Activated naive CD4-positive, alpha-beta T cell treated with anti-CD3 and anti-CD28 coated beads for 36 hours (primary cell): ENCODE measurements at places on chromosomes 2 and 18. TPM values are rescaled to one million over a fixed set of nuclear protein-coding genes. Genes with fewer than 3 reads are reported as not detected.

DNA sequence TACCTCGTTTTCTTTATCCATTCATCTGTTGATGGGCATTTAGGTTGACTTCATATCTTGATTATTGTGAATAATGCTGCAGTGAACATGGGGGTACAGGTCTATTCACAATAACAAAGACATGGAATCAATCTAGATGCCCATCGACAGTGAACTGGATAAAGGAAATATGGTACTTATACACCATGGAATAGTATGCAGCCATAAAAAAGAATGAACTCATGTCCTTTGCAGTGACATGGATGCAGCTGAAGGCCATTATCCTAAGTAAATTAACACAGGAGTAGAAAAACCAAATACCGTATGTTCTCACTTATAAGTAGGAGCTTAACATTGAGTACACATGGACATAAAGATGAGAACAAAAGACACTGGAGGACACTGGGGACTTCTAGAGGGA is 111.6 kb downstream of the LAMA3 start:
- no peak for DNase-seq

DNA sequence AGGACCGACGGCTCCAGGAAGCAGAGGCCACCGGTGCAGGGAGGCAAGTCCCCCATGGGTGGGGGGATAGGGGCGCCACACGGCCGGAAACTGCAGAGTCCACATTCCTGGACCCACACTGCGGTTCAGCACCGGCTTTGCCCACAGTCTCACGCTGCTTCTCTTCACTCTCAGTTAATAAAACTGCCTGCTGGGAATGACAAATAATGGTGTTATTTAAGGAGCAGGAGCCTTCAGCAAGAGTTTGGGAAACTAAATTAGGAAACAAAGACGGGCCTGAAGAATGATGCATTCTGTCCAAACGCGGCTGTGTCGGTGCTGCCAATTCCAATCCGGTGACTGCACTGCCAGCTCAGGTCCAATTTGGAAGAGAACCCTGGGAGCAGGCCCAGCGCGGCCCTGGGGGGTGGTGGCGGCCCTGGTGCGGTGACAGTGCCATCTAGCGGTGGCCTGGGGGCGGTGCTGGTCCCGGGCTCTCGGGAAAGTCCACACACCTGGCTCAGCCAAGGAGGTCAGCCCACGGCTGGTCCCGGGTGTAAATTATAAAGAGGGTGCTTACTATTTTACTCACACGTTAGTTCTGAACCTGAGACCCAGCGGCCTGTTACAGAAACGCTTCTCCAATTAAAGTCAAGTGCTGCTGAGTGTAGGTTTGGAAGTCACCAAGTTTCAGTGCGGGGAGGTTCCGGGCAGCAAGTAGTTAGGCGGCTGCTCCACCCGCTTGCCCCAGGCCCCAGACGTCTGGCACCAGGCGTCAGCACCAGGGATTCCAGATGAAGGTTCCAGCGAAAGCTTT is 73.1 kb upstream of the PXDN start:
- DNase-seq: peak; percentile 56

GRCh38 chr2:28351621-28352020 is 41.0 kb upstream of the FOSL2 start:
- no peak for DNase-seq

Gene ARL4C
- 24.9 TPM for total RNA-seq

Gene UPP2
- total RNA-seq: not detected

Gene SPDYA
- 1.8 TPM for total RNA-seq

DNA sequence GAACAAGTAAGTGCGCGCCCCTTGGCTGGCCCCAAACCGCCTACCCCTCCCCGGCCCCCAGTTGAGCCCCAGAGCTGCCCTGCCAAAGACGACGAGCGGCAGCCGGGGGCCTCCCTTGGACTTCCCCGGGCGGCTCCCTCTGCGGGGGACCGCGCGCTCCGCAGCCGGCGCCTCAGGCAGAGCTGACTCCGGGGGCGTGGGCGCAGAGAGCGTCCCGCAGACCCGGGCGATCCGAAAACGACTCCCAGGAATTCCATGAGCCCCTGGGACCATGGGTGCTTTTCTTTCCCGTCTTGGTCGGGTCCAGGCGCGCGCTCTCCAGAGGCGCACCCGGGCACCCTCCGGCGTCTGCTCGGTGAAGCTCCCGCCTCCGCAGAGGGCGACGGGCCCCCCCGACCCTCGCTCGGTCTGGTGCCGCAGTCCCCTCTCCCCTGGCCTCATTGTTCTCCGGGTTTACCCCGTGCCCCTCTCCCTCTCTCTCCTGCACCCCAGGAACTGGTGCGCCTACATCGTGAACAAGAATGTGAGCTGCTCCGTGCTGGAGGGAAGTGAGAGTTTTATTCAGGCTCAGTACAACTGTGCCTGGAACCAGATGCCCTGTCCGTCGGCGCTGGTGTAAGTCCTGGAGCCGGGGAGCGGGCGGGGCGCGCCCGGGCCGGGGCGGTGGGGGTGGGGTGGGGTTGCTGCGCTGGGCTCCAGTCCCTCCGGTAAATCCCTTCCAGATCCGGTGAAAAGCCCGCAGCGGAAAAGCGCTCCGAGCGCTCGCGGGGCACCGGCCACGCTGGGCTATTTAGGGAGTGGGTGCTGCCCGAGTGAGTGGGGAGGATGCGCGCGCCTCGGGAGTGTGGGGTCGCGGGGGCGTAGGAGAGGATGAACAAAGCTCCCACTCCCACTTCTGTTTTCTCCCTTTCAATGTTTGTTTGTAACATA is 776 bp downstream of the EMILIN2 start:
- peak; percentile 56 for DNase-seq

DNA sequence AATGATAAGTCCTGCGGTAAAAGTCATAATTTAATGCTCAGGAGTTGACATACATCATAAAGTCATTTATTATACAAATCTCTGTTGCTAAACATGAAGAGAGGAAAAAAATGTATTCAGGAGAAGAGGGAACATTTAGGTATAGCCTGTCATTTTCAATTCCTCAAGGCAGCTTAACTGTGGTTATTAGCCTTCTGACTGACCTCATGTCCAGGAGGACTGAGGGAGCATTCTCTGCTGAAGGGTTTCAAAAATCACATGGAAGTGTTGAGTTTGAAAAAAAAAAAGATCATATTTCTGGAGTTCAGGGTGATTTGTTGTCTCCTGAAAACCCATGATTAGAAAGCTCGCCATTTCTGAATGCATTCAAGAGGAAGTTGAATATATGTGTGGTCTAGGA is 1371.1 kb upstream of the LRRTM1 start:
- no peak for DNase-seq

DNA sequence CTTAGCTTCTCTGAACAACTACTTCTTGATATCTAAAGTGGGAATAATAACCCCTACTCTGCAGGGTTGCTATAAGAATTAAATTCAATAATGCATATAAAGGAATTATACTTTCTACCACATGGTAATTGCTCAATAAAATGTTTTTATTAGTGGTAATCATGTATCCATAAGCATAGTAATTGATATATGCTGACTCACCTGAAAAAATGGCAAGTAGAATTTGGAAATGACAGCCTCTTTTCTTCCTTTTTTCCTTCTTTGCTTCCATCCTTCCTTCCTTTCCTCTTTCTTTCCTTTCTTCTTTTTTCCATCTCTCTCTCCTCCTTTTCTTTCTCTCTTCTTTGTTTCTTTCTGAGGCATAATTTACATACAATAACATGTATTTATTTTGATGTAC is 65.3 kb downstream of the DPP10 start:
- DNase-seq: no peak

- DNase-seq: no peak
Observed at GRCh38 chr18:23924813-23925212, 89.7 kb upstream of the TTC39C start.

GRCh38 chr2:225737556-225737955 is 338.0 kb downstream of the NYAP2 start:
- DNase-seq: no peak

DNA sequence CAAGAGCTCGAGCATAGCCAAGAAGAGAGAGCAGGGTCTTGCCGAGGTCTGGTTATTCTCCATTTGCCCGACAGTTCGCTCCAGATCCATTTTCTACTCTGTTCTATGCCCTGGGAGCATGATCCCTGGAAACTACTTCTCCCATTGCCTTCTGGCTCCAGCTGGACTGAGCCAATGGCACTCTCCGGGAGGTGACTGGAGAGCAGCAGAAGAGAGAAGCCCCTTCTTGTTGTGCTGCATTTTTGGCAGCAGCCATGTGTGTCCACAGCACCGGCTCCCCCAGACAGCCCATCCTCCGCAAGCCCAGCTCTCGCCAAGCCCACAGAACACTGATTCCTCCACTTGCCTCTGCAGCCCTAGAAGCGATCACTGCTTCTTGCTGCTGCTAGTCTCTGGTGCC is 345.5 kb downstream of the TNS1 start:
- DNase-seq: no peak

DNA sequence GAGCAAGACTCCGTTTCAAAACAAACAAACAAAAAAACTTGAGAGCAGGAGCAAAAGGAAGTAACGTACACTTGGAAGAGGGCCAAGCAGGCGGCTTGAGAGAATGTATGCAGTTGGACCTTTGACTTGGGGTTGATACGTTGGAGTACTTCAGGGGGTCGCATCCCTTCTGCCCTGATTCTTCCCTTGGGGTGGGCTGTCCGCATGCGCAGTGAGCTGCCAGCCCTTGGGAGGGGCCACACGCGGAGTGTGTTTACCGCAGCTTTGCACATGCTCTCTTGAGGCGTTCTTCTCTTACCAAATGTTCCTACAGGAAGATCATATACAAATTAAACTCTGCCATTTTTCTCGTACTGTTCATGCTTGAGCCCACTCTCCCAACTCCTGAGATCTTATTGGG is 38.1 kb upstream of the SOCS6 start:
- DNase-seq: no peak

DNA sequence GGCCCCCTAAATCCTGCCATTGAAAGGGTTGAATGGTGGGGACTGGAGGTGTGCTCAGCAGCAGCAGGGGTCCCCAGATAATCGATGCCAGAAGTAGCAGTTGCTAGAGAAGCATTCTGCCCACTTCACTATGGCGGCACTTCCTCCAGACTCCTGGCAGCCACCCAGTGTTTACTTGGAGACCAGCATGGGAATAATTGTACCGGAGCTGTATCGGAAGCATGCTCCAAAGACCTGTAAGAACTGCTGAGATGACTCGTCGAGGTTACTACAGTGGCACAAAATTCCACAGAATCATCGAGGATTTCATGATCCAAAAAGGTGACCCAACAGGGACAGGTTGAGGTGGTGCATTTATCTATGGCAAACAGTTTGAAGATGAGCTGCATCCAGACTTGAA is 11.0 kb upstream of the GAREM2 start:
- no peak for DNase-seq

Gene SPOPL
- 8.7 TPM for total RNA-seq

- DNase-seq: no peak
Observed at GRCh38 chr2:180141600-180141999, 134.5 kb upstream of the CWC22 start.

GRCh38 chr2:43576981-43577892 is 18.6 kb downstream of the THADA start:
- peak; percentile 38 for DNase-seq

DNA sequence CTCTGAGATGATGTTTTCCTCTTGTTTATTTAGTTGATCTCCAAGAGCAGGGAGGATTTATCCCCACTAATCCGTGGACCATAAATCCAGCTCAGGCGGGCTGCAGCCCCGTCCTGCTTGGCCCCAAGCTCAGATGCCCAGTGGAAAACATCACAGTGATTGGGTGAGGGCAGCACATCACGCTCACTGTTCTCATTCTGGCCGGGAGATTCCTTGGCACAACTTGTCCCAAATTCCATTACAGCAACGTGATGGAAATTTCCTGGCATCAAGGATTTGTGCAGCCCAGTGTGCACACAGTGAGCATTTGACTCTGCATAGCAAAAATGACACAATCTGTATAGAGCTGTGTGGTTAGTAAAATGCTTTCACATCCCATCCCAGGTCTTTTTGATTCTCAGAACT is 96.8 kb downstream of the VAPA start:
- no peak for DNase-seq

DNA sequence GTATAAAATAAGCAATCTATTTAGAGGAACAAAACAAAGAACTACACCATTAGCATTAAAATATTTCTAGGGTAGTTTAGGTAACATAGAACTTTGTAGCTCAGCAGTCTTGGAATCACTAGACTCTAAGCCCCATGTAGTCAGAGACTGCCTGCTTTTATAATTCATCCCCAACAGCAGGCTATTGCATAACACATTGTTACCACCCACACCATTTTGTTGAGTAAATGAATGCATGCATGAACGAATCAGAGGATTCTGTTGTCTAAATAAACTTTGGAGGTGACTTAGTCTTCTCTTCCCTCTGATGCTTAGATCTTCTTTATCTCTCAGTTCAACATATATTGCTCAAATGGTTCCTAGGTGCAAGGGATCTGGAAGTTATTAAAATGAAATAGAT is 167.6 kb upstream of the TNP1 start:
- DNase-seq: no peak

DNA sequence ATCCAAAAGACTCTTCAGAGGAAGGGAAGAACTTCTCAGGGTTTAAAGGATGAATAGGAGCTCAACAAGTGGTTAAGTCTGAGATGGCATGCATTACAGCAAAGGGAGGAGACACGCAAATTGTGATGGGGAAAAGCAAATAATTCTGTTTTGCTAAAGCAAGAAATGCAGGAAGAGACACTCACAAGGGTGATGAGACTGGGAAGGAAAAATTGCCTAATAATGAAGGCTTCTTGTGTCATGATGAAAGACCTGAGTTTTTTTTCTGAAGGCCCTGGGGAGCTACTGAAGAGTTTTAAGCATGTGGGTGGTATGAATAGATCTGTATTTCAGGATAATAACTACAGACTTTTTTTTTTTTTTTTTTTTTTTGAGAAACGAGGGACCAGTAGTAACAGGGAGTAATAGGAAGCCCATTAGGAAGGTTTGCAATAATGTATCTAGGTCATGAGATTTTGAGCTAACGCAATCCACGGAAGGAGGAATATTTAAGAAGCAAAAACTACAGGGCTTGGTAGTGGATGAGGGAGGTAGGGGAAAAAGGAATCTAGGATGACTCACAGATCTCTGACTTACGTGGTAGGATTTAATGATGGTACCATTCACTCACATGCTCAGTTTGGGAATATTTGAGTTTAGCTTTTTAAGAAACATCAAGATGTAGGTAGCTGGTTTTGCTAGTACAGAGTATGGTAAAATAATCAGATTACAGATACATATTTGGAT is 16.0 kb upstream of the SERPINB3 start:
- DNase-seq: no peak

DNA sequence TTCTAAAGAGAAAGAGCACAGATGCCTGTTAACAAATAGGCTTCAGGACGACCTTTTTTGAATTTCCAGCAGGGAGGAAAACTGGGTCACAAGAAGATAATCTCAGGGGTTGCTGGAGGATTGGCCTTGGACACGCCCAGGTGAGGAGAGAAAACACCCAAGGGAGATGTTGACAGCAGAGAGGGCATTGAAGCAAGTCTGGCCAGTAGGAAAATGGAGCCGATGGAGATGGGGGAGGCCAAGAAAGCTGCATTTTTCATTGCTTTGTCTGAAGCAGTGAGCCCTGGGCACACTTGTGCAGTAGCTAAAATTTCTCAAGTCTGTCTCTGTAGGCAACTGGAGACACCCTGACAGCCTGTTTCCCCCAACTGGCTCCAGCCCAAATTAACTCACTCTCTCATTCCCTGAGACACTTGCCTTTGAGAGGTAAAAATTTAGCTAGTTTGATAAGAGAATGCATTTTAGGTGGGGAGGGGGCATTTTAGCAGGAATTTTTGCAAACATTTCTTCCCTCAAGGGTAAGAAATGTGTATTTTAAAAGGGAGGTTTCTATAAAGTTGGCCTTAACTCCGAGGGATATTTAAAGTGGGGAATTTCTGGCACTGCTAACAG is 165.5 kb downstream of the TGIF1 start:
- no peak for DNase-seq
